Endodermal cell (in vitro differentiated cells): ENCODE measurements at places on chromosomes 16 and 17.

DNA sequence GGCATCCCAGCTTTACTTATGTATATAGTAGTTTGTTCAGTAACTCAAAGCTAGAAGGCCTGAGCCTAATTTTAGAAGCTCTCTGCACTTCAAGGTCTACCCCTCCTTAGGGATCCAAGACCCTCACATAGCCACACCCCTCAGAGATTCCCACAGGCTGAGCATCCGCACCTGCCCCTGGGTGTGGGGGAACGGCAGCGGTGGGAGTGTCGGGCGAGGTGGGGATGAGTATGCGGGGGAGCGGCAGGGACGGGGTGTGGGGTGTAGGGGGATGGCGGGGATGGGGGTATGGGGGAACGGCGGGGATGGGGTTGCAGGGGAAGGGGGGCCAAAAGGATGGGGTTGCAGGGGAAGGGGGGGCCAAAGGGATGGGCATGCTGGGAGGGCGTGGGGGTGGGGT, 24.9 kb upstream of the BEAN1 start:
- no peak for DNase-seq

DNA sequence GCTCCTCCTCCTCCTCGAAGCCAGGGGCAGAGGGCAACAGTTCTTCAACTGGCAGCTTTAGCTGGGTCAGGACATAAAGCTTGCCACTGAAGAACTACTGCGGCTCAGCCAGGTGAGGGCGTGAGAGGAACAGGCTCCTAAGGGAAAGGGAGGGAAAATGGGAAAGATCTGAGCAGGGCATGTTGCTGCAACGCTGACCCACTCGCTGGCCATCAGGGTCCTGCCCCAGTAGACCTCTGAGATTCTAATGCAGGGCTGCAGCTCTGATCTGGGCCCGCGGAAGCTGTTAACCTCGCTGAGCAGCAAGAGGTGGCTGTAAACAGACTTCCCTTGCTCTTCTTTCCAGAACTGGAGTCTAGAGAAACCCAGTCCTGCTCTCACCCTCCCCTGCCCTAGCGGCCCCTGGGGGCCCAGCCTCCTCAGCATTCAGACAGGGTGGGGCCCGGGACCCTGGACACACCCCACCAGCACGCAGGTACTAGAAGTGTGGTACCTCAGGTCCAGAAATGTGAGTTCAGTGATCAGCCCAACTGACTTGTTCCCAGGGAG, 3.8 kb upstream of the TLCD2 start:
- DNase-seq = peak; percentile 94

DNA sequence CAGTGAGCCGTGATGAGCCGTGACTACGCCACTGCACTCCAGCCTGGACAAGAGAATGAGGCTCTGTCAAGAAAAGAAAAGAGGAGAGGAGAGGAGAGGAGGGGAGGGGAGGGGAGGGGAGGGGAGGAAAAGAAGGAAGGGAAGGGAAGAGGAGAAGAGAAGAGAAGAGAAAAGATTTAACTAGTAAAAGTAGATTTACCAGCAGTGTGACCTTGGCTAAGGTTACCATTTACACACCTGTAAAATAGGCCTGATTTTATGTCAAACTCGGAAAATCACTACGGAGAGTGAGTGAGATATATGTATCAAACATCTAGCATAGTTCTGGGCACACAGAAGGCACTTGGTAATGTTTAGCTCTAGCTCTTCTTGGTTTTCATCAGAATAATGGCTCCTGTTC, 109.2 kb downstream of the LYRM1 start:
- DNase-seq = no peak

DNA sequence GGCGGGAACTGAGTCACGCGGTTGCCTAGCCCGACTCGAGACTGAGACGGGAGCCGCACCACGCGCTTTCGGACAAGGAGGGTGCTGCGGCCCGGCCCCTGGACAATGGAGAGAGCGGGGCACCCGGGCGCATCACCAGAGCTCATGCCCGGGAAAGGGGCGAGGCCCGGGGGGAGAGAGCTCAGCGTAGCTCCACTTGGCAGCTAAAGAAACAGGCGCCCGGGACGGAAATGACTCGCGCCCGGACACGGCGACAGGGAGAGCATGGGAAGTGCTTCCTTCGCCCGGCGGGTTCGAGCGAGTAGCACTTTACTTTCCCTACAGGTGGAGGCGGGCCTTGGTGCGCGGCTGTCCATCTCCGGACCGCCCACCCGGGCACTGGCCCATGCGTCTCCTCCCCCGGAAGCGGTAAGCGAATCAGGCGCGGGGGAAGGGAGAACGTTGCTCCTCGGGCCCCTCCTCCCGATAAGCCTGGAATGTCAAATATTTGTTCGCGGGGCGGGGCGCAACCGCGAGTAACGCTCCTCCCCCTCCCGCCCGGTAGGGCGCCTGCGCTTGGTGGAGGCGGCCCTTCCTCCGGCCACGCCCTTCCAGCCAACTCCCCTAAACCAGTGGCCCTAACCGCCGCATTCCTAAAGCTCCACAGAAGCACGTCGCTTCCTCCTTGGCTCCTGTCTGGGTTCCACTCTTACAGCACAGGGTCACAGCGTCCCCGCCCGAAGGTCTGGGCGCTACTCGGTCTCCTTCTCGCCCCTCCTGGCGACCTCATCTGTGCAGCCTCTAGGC, 1.5 kb upstream of the ESRP2 start:
- peak; percentile 100 for DNase-seq

- DNase-seq = no peak
Observed at GRCh38 chr17:57630736-57631135, 114.4 kb downstream of the CCDC182 start.

- no peak for DNase-seq
Observed at GRCh38 chr16:77613095-77613494, 109.2 kb upstream of the NUDT7 start.

GRCh38 chr17:8563024-8563776, 67.3 kb downstream of the MYH10 start:
- no peak for DNase-seq

DNA sequence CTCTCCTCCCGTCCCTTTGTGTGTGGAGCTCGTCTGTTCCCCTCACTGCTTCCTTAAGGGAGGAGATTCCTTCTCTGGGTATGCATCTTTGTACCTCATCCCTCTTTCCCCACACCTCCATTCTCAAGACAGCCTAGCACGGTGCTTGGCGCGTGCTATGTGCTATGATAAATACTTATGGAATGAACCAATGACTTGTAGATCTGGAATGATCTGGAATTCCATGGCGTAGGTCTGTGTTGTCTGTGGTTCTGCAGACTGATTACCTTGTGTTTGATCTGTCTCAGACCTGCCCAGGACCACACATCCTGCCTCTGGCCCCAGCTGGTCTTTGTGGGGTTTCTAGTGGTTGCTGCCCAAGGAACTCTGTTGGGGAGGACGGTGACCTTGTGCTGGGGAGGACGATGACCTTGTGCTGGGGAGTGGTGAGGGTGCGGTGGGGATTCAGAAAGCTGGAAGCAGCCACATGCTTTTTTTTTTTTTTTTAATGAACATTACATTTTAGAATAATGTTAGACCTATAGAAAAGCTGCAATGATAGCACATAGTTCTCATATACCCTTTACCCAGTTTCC, 33.5 kb upstream of the ETV4 start:
- no peak for DNase-seq

GRCh38 chr17:54882371-54882770, 18.3 kb upstream of the TOM1L1 start:
- DNase-seq = no peak

- DNase-seq = peak; percentile 66
Observed at GRCh38 chr16:78227855-78228254, 128.4 kb downstream of the WWOX start.

- peak; percentile 95 for DNase-seq
Observed at GRCh38 chr17:45143767-45144198, 4.5 kb upstream of the HEXIM1 start.

DNA sequence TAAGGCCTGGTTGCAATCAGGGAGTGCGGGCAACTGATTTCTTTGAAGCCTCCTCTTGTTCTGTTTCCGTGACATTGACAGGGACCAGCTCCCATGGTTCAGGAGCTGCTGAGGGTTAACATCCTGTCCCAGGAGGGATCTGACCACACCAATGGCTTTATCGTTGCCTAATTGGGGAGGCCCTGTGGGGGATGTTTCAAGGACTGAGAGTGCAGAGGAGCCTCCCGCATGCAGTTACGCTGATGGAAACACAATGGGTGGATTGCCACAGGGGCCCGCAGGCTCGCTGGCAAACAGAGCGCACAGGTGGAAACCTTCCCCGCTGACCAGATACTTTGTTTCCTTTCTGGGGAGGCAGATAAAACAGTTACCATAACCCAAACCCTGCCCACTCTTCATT, 23.8 kb upstream of the ABCC1 start:
- no peak for DNase-seq

DNA sequence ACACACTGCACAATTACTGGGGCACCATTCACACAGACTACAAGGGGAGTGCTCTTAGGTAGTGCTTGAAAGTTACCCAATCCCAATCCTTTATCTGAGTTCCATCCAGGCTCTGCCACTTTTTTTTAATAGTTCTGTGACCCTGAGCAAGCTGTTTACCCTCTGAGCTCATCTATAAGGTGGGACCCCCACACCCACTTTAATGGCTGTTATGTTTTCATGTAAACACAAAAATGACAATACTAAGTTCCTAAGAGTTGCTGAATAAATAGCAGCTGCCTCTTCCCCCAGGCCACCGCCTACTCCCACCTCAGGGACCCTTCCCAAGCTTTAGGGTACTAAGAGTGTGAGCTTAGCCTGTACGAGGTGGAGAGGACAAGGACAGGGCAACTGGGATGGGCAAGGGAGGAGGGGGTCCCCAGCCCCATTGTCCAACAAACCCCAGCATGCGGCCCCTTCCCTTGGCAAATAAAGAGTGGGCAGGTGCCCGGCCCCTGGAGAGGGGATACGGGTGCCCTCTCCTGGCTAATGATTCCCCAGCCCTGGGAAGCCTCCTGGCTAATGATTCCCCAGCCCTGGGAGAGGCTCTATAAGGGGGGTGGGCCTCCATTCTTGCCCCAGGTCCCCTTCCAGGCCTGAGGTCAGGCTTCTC, 14.6 kb downstream of the SLC13A2 start:
- DNase-seq = no peak

DNA sequence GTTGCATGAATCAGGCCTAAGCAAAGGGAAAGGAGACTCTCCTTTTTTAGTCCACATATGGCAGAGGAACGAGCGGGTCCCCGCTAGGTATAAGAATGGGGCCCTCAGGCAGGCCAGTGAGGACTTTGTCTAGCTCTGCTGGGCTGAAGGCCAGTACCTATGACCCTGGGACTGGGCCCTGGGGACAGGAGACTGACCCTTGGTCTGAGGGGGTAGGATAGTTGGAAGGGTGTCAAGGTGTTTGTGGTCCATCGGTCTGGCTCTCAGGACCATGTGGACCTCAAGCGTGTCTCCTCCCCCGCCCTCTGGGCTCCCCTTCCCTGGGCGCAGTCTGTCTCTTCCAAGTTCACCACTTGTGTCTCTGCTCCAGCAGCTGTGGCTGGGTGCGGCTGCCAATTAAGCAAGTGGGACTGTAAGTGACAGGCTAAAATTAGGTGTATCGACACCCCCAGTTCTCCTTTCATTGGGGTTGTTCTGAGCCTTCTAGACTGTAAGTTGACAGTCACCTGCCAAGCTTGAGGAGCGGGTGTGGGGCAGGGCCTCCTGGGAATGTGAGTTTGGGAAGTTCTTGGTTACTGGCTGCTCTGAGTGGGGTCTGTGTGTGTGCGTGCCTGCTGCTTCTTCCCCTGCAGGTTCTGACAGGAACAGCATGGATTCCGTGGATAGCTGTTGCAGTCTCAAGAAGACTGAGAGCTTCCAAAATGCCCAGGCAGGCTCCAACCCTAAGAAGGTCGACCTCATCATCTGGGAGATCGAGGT, 24.5 kb downstream of the AKAP1 start:
- DNase-seq = peak; percentile 83

DNA sequence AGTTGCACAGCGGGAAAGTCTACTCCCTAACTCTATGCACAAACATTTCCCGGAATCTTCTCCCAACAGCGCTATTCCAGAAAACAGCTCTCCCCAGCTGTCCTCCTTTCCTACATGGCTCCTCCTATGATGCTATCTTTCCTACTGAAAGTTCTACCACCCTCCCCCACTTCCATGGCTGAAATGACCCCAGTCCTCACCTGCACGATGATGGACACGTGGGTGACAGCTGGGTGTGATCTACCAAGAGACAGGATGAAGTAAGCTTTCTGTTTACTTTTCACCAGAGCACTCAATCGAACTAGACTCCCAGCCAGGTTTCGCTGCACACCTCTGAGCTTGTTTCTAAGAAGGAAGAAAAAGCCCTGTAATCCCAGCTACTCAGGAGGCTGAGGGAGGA, 10.7 kb downstream of the CTC1 start:
- no peak for DNase-seq

GRCh38 chr16:12602811-12603698, 200.6 kb downstream of the CPPED1 start:
- DNase-seq = peak; percentile 17

DNA sequence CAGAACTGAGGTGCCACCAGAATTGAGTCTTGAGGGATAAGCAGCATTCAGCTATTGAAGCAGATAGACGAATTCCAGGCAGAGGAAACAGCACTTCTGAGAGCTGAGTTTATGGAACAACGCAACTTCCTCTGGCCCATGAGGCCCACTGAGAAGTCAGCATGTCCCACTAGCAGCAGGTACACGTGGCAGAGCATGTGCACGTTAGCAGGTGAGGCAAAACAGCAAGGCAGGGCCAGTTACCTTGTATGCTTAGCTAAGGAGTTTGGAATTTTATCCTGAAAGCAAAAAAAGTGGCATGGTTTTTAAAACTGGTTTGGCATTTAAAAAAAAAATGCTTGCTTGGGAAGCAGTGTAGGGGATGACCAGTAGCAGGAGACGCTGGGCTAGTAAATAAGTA, 305.6 kb downstream of the CPPED1 start:
- no peak for DNase-seq

- DNase-seq = no peak
Observed at GRCh38 chr17:56447171-56447570, 146.3 kb upstream of the NOG start.

- DNase-seq = no peak
Observed at GRCh38 chr17:77203436-77203835, 62.7 kb downstream of the SEC14L1 start.

DNA sequence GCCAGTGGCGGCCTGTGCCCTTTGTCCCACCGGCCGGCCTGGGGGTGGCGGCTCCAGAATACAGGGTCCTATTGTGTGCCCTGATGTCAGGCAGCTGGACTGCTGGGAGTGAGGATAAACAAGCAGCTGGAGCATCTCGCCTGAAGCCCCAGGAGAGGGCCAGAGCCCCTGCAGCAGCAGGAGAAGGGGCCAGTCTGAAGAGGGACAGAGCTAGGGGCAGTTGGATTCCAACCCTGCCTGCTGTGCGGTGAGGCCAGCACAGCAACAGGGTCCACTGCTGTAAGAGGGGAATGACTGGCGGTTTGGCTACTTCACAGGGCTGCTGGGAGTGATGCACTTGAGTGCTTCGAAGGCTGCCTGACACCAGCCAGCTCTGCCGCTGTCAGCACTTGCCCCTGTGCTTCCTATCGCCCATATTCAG, 25.0 kb downstream of the RAB11FIP4 start:
- DNase-seq = no peak

DNA sequence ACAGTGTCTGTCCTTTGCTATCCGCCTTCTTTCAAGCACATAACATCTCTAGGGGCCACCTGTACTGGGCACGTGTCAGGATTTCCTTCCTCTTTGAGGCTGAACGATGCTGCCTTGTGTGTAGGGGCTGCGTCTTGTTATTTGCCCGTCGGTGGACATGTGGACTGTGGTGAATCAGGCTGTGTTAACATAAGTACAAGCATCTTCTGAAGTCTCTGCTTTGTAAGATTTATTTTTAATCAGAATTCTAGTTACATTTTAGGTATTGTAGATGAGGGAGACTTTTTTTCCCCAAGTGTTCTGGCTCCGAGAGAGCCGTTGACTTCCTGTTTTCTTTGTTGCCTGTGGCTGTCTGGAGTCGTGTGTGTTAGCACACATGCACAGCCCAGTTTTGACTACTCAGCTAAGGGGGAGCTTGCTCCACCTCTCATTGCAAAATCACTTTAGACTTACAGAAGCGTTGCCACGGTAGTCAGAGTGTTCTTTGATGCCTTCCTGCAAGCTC, 26.1 kb downstream of the SPG7 start:
- DNase-seq = no peak
